ENCODE measurements at places on chromosomes 7 and 10.

- no peak for DNase-seq
Observed at GRCh38 chr10:103850572-103850895, 4.8 kb downstream of the SH3PXD2A start.

- DNase-seq: no peak
Observed at GRCh38 chr7:830069-830468, 2.2 kb upstream of the SUN1 start.

DNA sequence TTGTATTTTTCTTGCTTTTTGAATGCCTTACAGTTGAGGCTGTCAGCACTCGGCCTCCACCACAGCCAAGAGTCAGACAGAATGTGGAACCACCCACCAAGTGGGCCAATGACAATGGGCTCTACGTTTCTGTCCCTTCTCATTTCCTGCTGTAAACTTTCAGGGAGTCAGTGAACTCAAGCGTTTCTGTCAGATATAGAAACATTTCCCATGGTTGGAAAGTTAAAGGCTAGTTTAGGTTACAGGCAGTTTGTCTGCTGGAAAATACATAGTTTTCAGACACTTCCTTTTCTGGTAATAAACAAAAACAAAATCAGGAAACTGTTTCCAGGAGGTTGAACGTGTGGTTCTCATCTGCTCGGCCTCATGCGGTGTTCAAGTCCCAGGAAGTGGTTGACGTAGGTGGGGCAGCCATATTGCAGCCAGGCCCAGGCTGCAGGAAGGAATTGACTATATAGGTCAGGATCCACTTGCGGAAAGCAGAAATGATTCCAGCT is 245.1 kb downstream of the CAMK1D start:
- no peak for DNase-seq

GRCh38 chr7:141663081-141663849 is 38.7 kb downstream of the DENND11 start:
- DNase-seq: no peak

DNA sequence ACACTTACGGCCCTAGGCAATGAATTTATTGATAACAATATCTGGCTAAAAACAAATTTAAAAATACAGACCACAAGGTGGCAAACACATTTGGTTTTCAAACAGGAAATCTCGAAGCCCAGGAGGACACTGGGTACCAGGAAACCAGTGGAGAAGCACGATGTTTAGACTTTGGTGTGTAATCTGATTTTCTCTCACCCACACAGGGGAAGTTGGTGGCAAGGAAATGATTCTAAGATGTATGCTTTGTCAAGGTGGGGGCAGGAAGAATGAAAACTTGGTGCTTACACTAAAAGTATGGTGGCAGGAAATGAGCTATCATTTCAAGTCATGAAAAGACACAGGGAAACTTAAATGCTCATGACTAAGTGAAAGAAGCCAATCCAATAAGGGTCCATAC is 113.2 kb upstream of the ANKRD1 start:
- no peak for DNase-seq
